Epithelial cell of proximal tubule (primary cell): ENCODE measurements at places on chromosomes 1 and 21. TPM values are rescaled to one million over a fixed set of nuclear protein-coding genes. Genes with fewer than 3 reads are reported as not detected.
A peak's percentile ranks its signal among the peaks of the same experiment; 100 is the strongest.

DNA sequence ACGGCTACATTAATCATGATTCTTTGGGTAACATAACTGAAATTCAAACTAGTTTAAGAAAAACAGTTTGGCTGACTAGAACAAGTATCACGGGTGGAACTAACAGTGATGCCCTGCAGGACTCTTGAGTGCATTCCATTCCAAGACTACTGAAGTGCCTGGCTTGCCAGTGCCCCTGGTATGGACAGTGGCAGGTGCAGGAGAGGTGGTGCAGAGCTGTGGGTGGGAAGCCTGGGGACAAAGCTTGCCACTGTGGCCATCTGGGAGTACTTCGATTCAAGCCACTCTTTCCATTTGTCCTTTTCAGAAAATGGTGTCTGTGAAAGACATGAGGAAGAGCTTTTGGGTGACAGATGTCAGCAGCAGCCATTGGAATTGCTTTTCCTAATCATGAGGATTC, 166.5 kb downstream of the RRAGC start:
- no peak for DNase-seq

- no peak for DNase-seq
Observed at GRCh38 chr1:33344896-33345560, 24.1 kb upstream of the A3GALT2 start.

GRCh38 chr1:183124259-183124658, 61.8 kb upstream of the LAMC2 start:
- no peak for DNase-seq

GRCh38 chr1:94983171-94983739, 56.3 kb upstream of the CNN3 start:
- DNase-seq, result peak; percentile 76

Gene RGSL1
- total RNA-seq, result not detected in 2 replicates

DNA sequence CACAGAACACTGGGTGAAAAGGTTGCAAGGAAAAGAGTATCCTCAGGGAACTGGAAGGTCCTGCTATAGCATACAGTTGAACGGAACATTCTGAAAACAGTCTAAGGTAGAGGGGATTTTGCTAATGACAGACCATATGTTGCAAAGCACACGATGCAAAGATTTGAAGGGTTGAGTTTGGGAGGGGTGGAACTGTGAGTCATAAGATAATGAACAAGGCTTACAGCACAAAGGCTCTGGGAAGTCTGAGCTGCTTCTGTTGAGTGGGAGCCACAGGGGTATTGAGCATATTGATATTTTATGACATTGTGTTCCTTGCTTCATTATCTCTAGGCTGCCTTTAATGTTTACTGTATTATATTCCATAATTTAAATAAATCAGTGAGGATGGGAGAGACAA, 104.9 kb downstream of the PLPPR4 start:
- DNase-seq, result no peak

Gene CR1
- total RNA-seq, result not detected in 2 replicates

- DNase-seq, result no peak
Observed at GRCh38 chr1:110286564-110286963, 52.6 kb upstream of the RBM15 start.

GRCh38 chr1:172779491-172779890, 120.6 kb downstream of the FASLG start:
- no peak for DNase-seq

Gene RNU1-3
- under 0.01 TPM in 2 replicates for total RNA-seq

Gene CR1L
- total RNA-seq, result not detected in 2 replicates

Gene PGLYRP3
- not detected in 2 replicates for total RNA-seq

GRCh38 chr1:9294405-9294773, 1.7 kb downstream of the SPSB1 start:
- DNase-seq, result peak; percentile 52

DNA sequence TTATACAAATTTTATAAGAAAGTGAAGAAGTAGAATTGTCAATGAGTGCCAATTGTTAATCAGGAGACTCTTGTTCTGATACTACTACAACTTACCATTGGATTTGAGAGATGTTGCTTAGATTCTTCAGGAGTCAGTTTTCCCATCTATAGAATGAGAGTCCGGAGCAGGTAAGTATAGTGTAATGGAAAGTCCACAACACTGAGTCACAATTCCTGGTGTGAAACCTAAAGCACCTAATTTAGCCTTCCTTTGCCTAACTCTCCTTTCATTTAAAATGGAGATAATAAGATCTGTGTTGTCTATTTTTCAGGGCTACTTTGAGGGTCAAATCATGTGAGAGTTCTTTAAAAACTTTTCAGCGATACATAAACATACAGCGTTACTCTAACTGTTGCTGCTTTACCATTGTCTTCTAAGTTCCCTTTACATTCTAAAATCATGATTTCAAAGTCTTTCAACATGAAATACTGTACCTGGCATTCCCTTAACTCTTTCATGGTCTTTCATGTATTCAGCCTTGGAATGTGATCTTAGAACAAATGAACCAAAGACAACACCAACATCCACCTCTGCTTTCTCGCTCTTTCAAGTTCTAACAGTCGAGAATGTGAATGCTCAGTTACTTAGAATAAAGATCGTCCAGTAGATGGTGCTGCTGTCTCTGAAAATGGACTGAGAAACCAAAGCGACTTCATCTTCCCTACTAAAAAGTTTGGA, 90.9 kb downstream of the SLC30A10 start:
- peak; percentile 29 for DNase-seq

Gene LENEP
- total RNA-seq, result not detected in 2 replicates

Gene SLC35F3
- total RNA-seq, result 1.6 and 2.2 TPM in 2 replicates

- no peak for DNase-seq
Observed at GRCh38 chr1:95325349-95325748, 91.3 kb downstream of the RWDD3 start.

- no peak for DNase-seq
Observed at GRCh38 chr1:168291222-168291837, 10.7 kb downstream of the TBX19 start.

DNA sequence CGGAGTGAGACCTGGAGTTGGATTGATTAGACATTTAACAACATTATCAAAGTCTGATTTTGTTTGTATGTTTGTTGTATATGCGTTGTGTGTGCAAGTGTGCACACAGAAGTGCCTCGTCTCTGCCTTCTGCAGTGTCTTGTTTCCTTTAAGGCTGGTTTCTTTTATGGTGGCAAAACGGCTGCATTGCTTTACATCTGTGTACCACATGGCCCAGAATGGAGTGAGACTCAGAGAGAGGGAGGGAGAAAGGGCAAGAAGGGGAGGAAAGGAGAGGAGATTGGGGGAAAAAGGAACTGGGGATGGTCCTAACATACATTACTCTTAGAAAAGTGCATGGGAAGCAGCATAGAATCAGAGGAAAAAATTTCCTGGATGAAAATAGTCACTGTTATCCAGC, 99.7 kb upstream of the WLS start:
- DNase-seq, result no peak

- DNase-seq, result no peak
Observed at GRCh38 chr1:24149866-24150233, 6.9 kb upstream of the IL22RA1 start.

- no peak for DNase-seq
Observed at GRCh38 chr1:230745071-230745470, 2.1 kb upstream of the CAPN9 start.

DNA sequence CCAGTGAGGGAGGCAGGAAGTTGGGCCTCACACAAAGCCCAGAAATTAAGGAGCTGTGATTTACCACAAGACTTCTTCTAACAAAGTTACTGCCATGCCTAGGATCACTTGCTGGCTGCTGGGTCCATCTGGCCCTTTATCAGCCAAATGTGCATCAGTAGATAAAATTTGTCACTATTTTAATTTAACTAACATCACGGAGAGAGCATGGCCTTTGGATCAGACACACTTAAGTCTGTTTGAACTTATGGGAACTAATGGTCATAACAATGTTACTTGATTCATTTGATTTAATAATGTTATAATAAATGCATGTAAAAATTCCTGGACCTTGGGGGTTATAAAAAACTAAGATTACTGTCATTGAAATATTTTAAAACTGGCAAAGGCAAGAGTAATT, 67.2 kb upstream of the CCDC190 start:
- DNase-seq, result no peak

GRCh38 chr1:60054374-60054773, 19.2 kb downstream of the C1orf87 start:
- DNase-seq, result no peak

Gene ARID4B
- 10.9 and 13.8 TPM in 2 replicates for total RNA-seq

Gene SPRR2E
- total RNA-seq, result not detected in 2 replicates

Gene ST6GALNAC5
- 1.3 and 1.4 TPM in 2 replicates for total RNA-seq

Gene BCL10
- total RNA-seq, result 49.2 and 87.9 TPM in 2 replicates

Gene S100A14
- 11.2 and 43.8 TPM in 2 replicates for total RNA-seq

DNA sequence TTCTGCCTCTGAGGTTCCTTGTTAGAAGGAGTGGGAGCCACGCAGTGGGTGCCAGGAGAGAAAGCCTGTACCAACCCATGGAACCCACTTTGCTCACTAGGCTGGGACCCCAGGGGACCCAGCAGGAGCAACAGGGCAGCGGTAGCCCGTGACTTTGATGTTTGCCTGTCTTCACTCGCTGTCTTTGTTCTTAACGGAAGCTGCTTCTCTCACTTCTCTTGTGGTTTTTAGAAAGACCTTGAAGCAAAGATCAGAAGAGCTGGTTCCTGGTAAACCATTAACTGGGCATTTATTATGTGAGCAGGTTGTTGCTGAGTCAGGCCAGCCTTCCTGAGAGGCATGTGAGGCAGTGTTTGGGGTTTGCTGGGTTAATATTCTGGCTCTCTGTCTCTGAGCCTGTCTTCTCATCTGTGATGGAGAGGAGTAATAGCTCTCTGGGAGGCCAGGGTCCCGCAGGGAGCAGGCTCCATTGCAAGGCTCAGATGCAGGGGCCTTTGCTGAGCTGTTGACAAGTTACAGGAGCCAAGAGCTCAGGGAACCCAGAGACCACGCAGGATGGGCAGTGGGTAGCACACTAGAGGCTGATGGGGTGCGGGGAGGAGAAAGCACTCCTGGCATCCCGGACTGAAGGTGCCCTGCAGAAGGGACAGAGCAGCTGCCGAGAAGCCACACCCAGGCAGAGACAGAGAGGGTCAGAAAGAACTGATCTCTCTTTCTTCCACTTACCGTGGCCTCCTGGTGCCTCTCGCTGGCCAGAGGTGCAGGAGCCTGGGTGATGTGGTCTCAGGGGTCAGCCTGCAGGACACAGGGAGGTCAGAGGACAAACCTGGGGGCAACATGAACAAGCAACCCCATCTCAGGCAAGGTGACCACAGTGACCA, 367.5 kb upstream of the C1orf174 start:
- DNase-seq, result peak; percentile 57

GRCh38 chr1:209218113-209218512, 365.4 kb upstream of the CAMK1G start:
- no peak for DNase-seq

Gene SLC2A5
- total RNA-seq, result not detected in 2 replicates

Gene TCHH
- total RNA-seq, result under 0.01 TPM in 1 of 2 replicates, not detected in the other

DNA sequence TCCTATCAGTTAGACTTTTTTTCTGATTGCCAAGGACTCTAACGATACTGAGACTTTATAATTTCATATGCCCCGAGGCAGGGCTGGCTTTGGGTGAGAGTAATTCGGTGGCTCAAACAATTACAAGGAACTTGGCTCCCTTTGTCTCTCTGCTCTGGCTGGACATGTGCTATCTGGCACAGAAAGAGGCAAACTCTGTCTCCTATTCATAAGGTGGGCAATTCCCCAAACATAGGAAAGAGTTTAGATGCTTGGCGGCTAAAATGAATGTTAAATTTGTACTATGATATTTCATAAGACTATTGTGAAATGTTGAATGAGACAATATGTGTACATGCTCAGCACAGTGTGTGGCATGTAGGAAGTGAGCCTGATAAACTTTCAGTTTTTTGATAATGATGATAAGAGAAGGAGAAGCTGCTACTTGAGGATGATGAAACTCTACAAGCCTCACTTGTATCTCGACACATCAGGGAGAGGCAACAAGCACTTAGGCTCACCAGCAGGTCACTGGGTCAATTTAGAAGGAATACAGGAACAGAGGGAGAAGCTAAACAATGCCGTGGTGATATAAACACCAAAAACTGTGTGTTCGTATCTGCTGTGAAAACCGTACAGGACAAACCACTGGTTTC, 12.6 kb upstream of the NTPCR start:
- DNase-seq, result no peak

DNA sequence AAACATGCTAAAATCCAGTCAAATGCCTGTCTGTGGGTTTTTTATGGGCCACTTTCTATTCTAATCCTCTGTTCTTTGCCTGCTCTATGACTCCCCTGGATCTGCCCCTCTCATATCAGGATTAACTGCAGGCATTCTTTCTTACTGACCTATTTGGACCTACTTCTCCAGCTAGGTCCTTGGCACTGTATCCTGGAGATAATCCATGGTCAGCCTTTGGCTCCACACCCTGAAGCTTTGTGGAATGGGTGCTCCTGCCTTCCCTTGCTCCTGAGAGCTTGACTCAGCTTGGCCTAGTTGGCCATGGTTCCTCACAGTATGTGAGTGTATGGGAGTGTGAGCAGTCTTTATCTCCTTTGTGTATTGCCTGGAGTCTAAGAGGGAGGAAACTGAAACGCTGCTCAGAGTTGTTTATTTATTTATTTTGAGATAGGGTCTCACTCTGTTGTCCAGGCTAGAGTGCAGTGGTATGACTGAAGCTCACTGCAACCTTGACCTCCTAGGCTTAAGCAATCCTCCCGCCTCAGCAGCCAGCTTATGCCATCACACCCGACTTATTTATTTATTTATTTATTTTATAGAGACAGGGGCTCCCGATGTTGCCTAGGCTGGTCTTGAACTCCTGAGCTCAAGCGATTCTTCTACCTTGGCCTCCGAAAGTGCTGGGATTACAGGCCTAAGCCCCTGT, 28.7 kb upstream of the CDC14A start:
- DNase-seq, result no peak

DNA sequence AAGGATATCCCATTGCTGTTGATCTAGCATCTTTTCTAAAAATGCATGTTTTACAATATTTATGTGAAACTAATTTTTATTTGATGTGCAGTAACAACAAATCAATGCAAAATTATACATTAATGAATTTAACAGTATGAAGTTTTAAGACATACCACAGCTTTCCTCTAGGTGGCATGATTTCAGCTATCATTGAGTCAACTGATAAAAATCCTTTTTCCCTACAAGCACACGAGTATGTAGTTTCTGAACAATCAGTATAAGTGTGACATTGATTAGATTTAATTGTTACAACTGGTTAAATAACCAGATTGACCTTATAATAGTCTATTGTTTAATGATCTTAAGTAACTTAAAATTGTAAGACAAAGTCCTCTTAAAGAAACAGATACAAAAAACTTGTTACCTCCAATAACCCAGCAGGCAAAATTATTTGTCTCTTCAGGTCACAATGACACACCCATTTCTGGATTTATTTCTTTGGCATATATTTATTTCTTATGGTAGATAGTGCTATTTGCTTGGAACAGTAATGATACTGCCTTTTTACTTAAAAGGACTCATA, 5.8 kb upstream of the TGFB2 start:
- no peak for DNase-seq
